CD4-positive, alpha-beta T cell (primary cell): ENCODE measurements at places on chromosomes 4 and X. TPM values are rescaled to one million over a fixed set of nuclear protein-coding genes. Genes with fewer than 3 reads are reported as not detected.

CCNQ gene
- total RNA-seq = 13.9 TPM

RBM46 gene
- not detected for total RNA-seq

DCAF16 gene
- total RNA-seq = 88.5 TPM

OCRL gene
- total RNA-seq = 4.0 TPM

KCNE5 gene
- total RNA-seq = not detected

GRK4 gene
- 1.2 TPM for total RNA-seq

HPRT1 gene
- total RNA-seq = 14.1 TPM

PLP1 gene
- not detected for total RNA-seq

IL13RA2 gene
- not detected for total RNA-seq

MBNL3 gene
- total RNA-seq = 19.0 TPM

SMARCA1 gene
- total RNA-seq = 0.85 TPM

ATP7A gene
- 12.8 TPM for total RNA-seq

KIT gene
- 0.05 TPM for total RNA-seq

- no peaks in the 10 kb centered on the region for H3K27me3 ChIP-seq
- H3K4me3 ChIP-seq = peak overlapping the region; percentile 88
- peak overlapping the region; percentile 94 for H3K27ac ChIP-seq
- DNase-seq = no peak
- peaks cover 18% of the 10 kb centered on the region for H3K4me1 ChIP-seq
Observed at GRCh38 chr4:4247696-4248028, 361 bp downstream of the TMEM128 start.

- H3K4me3 ChIP-seq = no peak overlapping the region
- H3K4me1 ChIP-seq = no peaks in the 10 kb centered on the region
- no peak overlapping the region for H3K27ac ChIP-seq
Observed at GRCh38 chrX:115413246-115413878, 123.8 kb downstream of the LUZP4 start.

DNA sequence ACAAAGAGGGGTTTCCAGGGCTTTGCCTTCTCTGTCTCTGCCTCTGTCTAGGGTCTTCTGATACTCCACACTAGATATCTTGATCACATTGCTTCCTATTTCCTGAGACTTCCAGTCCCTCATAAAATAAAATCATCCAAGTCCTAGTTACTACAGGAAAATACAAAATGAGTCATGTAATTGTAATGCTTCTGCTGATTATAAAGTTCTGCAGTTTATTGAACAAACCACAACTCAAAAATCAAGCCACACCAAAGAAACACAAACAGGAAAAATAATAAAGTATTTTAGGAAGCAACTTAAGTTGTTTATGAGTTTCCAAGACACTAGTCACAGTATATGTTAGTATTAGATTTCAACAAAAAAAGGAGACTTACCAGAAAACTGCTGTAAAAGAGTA lies 695.1 kb upstream of the GALNTL6 start:
- no peak overlapping the region for H3K27ac ChIP-seq
- H3K27me3 ChIP-seq = no peaks in the 10 kb centered on the region
- no peak overlapping the region for H3K4me3 ChIP-seq
- no peaks in the 10 kb centered on the region for H3K36me3 ChIP-seq

DNA sequence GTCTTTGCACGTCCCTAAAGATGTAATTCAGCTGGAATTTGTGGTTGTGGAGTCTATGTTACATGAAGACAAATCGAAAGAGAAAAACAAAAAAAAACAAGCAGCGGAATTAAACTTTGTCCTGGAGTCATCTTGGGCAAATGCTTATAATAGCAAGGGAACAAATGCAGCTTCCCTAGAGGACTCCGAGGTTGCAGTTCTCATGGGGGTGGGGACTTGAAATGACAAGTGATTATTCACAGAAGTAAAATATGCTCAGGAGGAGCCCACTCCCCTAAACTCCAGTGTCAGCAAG lies 362.4 kb downstream of the ARHGAP24 start:
- no peak for DNase-seq
- no peaks in the 10 kb centered on the region for H3K4me1 ChIP-seq
- no peaks in the 10 kb centered on the region for H3K36me3 ChIP-seq
- H3K27ac ChIP-seq = no peak overlapping the region

- H3K36me3 ChIP-seq = no peaks in the 10 kb centered on the region
- H3K27me3 ChIP-seq = no peaks in the 10 kb centered on the region
- no peaks in the 10 kb centered on the region for H3K4me1 ChIP-seq
- H3K4me3 ChIP-seq = no peak overlapping the region
Observed at GRCh38 chrX:38839277-38839676, 38.0 kb downstream of the MID1IP1 start.

DNA sequence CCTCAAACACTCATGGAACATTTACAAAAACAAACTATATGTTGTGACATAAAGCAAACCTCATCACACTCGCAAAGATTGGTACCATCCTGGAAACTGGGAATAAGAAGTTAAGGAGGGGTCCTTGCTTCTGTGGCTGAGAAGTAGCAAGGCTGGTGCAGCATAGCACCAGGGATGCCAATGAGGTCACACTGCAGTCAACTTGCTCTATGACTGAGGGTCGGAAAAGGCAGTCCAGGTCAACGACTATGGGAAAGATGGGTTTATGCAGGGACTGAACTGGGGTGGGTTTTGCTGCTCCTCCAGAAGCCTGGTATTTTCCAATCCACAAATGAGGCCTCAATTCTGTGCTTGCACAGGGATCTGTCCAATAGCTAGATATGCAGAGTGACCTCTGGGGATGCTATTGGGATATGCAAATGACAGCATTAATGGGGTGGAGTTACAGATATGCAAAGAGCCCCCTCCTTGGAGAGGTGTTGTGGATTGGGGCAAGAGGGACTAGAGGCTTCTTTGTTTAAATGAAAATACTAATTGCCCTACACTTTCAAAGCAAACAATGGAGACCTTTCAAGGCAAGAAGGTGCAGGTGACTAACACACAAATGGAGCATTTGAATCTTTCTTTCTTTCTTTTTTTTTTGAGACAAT lies 7.2 kb upstream of the IL13RA1 start:
- H3K27me3 ChIP-seq = no peaks in the 10 kb centered on the region
- DNase-seq = no peak
- H3K4me1 ChIP-seq = no peaks in the 10 kb centered on the region
- H3K27ac ChIP-seq = no peak overlapping the region
- no peak overlapping the region for H3K4me3 ChIP-seq

DNA sequence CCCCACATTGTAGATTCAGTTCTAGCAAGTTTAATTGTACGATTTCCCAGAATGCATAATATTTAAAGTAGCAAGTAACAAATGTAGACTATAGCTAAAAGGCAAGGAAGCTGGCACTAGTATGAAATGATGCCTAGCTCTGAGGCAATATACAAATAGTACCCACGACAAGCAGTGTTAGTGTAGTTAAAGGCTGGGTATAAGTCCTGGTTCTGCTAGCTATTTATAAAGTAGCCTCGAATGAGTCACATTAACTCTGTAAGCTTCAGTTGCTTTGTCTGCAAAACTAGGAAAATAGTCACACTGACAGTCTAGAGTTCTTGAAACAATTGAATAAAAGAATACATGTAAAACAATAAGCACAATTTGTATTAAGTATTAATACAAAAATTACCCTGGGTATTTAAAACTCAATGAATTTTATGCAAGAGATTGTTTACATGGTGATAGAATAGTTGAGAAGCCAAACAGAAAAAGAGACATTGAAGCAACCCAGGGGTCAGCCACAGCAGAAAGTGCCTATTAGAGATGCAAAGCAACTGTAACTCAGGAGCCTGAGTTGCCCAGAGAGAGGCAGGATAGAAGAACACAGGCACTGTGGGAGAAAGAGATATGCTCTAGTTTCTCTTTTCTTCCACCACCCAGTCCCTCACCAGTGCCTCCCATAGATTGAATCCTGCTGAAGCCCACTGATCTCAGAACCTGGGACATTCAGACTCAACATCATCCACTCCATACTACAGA lies 949.0 kb downstream of the C4orf33 start:
- no peak overlapping the region for H3K27ac ChIP-seq
- H3K27me3 ChIP-seq = no peaks in the 10 kb centered on the region
- no peak for DNase-seq
- no peak overlapping the region for H3K4me3 ChIP-seq

- H3K36me3 ChIP-seq = no peaks in the 10 kb centered on the region
- no peak for DNase-seq
- no peak overlapping the region for H3K4me3 ChIP-seq
- no peak overlapping the region for H3K27ac ChIP-seq
Observed at GRCh38 chr4:176872461-176872860, 79.7 kb upstream of the VEGFC start.

DNA sequence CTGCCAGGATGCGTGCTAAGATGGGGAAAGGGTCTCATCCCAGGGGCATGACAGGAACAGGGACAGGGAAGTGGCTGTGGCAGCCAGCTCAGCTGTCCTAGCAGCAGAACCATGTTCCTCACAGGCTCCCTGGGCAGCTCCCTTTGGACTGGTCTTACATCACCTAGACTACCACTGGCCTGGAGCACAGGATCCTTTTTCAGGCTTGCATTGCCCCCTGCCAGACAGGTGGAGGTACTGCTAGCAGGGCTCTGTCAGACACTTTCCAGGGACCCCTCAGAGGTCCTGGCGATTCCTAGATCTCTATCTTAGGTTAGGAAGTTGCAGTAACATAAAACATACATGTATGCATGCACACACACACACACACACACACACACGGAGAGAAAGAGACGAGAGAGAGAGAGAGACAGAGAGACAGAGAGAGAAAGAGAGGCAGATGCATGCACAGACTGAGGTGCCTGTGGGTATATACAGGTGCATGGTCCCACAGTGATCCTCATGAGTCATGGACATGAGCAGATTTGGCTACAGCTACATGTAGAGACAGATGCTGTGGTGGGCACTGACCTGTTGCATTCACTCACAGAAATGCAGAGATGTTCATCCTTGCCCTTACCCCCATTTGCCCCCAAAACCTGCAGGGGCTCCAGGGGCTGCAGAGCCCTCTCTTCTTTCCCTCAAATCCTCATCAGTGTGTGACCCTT lies 63.6 kb downstream of the STARD8 start:
- no peak overlapping the region for H3K27ac ChIP-seq
- H3K36me3 ChIP-seq = no peaks in the 10 kb centered on the region
- no peak for DNase-seq
- no peaks in the 10 kb centered on the region for H3K4me1 ChIP-seq

DNA sequence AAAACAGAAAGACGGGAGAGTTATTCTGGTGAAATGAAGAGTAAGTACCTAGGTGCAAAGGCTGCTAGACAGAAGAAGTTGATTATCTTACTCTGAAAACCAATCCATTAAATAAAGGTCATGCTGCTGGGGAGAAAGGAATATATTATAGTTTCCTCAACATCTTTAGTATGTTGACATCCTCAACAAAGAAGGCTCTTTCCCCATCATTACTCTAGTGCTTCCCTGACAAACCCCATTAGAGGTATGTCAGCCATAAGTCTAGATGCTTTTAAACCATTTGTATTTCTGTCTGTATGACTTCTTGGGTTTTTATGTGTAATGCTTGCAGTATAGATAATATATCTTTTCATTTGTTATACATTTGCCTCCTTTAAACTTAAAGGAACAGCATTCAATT lies 75.9 kb downstream of the ADGRL3 start:
- no peaks in the 10 kb centered on the region for H3K27me3 ChIP-seq
- H3K27ac ChIP-seq = no peak overlapping the region
- no peaks in the 10 kb centered on the region for H3K36me3 ChIP-seq
- no peak overlapping the region for H3K4me3 ChIP-seq
- no peaks in the 10 kb centered on the region for H3K4me1 ChIP-seq

DNA sequence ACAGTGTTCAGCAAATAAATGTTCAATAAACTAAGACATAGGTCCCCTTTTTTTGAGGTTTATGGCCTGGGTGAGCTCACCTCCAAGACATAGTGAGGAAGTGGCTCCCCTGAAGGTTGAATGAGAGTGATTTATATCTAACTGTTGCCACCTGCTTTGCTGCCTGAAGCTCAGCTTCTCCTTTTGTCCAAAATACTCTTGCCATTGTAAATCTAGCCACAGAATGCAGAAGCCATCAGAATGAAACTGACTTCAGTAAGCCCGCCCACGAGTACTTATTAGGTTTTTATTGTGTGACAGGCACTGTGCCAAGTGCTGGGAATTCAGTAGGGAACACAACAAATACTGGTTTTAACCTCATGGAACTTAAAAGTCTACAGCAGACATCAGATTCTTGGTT lies 18.0 kb downstream of the SPINK2 start:
- H3K27me3 ChIP-seq = no peaks in the 10 kb centered on the region
- no peak overlapping the region for H3K4me3 ChIP-seq
- no peak for DNase-seq

DNA sequence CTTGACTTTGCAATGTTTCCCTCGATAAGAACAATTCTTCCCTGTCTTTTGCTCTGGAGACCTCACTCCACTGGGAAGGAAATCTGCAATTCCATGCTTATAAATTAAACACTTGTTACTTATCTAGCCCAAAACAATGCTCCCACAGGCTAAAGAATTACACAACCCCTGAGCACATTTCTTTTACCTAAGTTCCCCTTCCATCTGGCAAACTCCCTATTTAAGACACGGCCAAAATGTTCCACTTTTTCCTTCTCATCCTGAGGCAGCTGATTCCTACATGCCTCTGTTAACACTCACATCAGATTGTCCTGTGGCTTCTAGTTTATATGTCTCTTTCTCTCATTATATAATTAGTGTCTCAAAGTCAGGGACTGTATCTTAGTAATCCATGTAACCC lies 211.7 kb downstream of the COX18 start:
- DNase-seq = no peak
- H3K36me3 ChIP-seq = no peaks in the 10 kb centered on the region
- no peaks in the 10 kb centered on the region for H3K4me1 ChIP-seq
- no peak overlapping the region for H3K4me3 ChIP-seq

DNA sequence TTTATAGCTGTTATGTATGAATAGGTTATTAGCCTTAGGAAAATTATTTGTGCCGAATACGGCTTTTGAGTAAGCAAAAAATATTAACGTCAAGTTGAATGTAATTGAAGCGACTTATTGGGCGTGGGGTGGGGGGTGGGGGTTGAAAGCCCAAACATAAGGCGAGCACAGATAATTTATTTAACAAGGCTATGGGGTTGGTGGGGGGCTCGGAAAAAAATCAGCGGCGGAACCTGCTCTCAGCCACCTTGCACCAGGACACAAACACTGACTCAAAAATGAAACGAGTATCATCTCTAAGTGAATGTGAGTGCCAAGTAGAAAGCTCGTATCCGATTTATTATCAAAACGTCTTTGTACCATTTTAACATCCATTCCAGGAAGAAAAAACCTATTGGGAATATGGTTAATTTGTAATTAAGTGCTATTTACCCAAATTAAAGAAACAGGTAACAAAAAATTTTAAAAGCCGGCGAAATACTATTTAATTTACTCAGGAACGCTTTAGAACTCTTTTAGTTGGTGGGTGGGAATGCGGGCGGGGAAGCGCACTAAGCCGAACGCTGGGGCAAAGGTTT lies 902 bp upstream of the LARP1B start:
- no peaks in the 10 kb centered on the region for H3K36me3 ChIP-seq
- H3K4me1 ChIP-seq = peaks cover 23% of the 10 kb centered on the region
- no peaks in the 10 kb centered on the region for H3K27me3 ChIP-seq
- no peak for DNase-seq

- DNase-seq = no peak
- no peaks in the 10 kb centered on the region for H3K27me3 ChIP-seq
- no peak overlapping the region for H3K4me3 ChIP-seq
Observed at GRCh38 chr4:148305751-148306150, 136.5 kb downstream of the NR3C2 start.

- no peak for DNase-seq
- no peaks in the 10 kb centered on the region for H3K4me1 ChIP-seq
- no peak overlapping the region for H3K27ac ChIP-seq
Observed at GRCh38 chrX:65910899-65911298, 129.0 kb downstream of the VSIG4 start.
